ENCODE measurements at places on chromosomes 16 and 17.

DNA sequence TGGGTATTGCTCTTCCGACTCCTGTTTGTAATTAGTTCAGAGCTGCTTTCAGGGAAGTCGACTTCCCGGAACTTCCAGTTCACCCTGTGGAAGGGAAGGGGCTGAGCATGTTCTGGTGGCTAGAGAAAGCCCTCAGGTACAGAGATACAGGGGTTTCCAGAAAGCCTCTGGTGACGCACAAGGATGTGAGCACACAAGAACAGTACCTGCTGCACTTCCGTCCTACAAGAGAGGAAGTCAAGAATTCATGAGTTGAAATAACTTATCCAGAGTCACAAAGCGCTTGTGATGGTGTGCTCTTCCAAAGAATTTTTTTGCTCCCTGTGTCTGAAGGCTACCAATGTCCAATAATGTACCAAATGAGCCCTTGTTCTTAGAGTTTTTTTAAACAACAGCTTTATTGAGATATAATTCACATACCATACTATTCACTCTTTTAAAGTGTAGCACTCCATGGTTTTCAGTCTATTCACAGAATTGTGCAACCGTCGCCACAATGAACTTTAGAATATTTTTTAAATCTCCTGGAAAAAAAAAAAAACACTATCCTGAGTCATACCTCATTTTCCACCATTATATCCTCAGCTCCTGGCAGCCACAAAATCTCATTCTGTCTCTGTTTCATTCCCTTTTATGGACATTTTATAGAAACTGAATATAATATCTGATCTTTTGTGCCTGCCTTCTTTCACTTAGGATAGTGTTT is 327.6 kb downstream of the CDH13 start:
- DNase-seq: no peak

DNA sequence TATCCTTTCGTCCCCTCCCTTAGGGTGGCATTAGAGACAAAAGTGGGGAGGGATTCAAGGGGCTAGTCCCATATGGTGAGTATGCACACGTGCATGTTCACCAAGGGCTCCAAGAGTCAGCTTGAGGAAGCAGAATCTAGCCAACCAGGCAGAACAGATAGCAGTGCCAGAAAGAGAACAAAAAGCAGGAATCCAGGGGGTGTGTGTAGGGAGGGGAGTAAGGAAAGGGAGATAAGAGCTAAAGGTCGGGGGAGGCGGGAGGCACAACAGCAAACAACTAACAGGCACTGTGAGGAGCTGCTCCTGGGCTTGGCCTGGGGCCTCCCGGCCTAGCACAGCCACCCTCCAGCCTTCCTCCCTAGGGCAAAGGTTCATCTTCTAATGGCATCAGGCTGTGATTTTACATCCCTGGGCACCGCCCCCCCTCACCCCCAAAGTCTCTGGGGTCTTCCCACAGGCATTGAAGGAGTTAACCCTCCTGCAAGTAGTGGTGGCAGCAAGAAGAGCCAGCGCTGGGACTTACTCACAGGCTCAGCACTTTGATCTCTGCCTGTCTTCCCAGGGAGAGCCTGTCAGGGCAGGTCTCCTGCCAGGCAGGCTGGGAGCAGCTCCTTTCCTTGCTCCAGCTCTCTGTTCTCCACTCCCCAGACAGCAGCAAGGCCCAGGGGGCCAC is 12.4 kb upstream of the SUPT4H1 start:
- DNase-seq: no peak

DNA sequence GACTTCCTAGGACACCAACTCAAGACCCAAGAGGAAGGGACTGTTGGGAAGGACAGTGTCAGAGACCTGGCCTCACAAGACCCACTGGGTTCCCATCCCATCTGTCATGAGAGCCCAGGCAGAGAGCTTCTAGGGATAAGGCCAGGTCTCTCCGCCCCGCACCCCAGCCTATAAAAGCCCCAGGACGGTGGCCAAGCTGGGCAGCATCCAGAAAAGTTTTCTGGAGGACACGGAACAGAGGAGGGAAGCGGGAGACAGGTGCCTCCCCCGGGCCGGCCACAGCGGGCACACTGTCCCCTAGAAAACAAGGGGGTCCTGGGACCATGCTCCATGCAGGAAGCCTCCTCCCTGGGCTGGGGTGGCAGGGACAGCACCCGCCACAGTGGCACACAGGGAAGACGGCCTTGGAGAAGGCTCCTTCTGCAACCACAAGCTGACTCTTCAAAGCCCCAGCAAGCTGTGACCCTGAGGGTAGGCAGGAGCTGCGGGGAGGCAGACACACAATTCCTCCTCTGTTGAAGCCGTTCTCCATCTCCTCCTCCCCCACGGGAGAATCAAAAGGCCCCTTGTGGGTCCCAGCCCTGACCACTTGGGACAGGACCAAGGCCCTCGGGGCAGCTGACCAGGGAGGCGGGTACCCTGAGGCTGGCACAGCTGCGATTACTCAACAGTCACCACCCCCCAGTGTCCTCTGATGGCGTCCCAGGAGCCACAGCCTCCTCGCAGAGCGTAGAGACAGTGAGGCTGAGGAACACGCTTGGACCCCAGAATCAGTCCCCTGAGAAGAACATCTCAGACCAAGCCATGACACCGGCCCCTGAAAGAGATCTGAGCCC is 26.1 kb downstream of the TRPV3 start:
- DNase-seq: peak; percentile 99

- no peak for DNase-seq
Observed at GRCh38 chr17:9350080-9350479, 225.5 kb downstream of the STX8 start.

GRCh38 chr17:9658593-9659211 is 13.4 kb downstream of the USP43 start:
- no peak for DNase-seq

DNA sequence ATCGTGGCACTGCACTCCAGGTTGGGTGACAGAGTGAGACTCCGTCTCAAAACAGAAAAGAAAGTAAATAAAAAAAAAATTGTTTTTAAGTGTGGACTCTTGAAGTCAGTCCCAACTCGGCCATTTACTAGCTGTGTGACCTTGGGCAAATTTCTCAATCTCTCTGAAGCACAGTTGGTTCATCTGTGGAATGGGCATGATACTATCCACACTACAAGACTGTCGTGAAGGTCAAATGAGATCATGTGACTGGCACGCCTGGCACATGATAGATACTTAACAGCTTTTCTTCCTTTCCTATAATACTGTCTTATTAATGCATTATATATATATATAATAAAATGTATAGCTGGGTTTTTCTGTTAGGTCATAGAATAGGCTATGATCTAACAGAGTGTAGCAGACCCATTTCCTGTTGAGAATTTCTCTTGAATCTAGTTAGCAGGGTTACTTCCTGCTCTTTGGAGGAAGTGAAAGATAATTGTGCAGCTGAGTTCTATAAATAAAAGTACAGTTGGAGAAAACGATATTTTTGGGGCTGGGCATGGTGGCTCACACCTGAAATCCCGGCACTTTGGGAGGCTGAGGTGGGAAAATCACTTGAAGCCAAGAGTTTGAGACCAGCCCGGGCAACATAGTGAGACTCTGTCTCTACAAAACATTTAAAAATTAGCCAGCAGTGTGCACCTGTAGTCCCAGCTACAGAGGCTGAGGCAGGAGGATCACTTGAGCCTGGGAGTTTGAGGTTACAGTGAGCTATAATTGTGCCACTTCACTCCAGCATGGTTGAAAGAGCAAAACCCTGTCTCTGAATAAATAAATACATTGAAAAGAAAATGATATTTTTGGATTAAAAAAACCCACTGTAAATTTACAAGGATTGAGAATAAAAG is 7.3 kb downstream of the MILR1 start:
- DNase-seq: no peak

DNA sequence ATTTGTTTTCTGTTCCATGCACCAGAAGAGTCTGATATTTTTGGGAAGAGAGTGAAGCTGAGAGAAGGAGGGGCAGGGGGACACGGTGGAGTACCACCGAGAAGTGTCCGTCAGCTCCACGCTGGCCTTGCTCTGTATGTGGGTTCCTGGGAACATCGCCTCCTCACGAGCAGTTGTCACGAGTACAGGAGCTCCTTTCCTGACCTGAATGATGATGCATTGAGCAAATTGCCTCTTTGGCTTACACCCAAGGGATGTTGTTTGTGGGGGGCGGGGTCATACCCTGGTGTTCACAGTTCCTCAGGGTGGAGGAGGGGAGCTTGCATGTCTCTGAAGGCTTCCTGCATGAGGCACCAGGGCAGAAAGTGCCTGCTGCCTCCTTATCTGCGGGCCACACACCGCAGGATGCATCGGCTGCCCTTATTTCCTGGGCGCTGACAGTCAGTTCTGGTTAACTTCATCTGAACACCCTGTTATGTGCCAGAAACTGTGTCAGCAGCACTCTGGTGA is 36.2 kb downstream of the RGS9 start:
- DNase-seq: no peak

GRCh38 chr16:66240631-66241395 is 125.7 kb upstream of the CDH5 start:
- peak; percentile 54 for DNase-seq

GRCh38 chr16:21076186-21076883 is 74.3 kb downstream of the DNAH3 start:
- no peak for DNase-seq

DNA sequence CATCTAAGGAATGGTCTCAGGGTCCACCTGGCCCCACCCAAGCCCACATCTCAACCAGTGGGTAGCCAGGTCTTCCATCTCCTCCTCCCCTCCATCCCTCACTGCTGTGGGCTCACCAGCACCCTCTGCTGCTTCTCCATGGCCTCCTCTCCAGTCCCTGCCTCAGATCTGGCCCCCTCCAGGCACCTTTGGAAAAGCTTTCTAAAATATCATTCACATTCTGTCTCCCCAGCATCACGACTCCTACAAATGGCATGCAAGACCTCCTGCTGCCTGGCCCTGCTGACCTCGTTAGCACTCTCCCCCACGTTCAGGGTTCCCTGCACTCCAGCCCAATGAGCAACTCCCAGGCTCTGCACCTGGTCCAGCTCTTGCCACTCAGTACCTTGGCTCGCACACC is 13.7 kb downstream of the GLP2R start:
- no peak for DNase-seq

GRCh38 chr17:64992325-64992802 is 64.2 kb downstream of the GNA13 start:
- DNase-seq: peak; percentile 50

GRCh38 chr16:84443166-84443802 is 61.2 kb downstream of the MEAK7 start:
- no peak for DNase-seq

GRCh38 chr16:67112591-67113399 is 3.1 kb downstream of the PHAF1 start:
- DNase-seq: no peak

- DNase-seq: no peak
Observed at GRCh38 chr17:57281887-57282286, 25.6 kb downstream of the MSI2 start.

GRCh38 chr17:73612031-73612472 is 32.2 kb downstream of the SDK2 start:
- no peak for DNase-seq

DNA sequence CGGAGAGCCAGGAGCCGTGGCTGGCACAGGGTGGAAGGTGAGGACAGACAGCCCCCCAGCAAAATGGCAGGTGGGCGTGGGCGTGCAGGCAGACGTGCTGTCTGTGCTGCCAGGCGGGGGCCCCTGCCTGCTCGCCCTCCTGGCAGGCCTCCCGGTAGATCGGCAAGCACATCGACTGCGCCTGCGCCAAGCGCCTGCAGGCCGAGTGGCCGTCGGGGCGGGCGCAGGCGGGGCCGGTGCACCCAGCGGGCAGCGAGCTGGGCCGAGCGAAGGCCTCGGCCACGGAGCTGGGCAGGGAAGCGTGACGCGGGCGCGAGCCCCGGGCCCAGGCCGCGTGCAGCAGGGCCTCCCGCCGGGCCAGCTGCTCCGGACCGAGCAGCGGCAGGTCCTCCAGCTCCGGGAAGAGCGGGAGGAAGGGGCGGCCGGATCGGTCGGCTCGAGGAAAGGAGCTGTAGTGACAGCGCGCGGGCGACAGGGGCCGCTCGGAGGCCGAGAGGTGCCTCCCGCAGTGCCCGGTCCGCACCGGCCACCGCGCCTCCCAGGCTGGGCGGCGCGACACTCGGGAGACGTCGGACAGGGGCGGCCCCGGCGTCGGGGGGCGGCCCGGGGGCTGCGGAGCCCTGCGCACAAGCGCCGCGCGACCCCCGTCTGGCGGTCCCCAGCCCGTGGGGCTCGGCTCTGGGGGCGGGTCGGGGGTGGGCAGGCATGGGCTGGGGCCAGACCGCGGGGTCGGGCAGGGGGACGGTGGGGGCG is 16.9 kb downstream of the GRIN2C start:
- no peak for DNase-seq

All from COLO829 (cell line).